D721Med (cell line): ENCODE measurements at places on chromosomes 6 and 20.
A peak's percentile ranks its signal among the peaks of the same experiment; 100 is the strongest.

DNA sequence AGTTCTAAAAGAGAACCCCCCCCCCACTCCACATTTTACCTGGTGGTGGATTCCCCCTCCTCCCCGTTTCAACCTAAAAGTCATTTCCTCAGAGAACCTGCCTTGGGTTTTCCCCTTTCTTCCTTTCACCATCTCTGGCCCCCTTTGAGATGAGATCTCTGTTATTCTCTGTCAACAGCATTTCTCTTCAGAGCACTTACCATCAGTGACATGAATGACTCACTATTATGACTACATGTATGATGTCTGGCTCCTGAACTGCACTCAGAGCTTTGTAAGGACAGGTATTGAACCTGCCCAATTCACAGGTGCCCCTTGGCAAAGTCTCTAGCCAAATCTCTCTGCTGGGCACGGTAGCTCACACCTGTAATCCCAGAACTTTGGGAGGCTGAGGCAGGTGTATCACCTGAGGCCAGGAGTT lies 61.4 kb upstream of the JARID2 start:
- no peak for DNase-seq

- DNase-seq: peak; percentile 60
These were observed 103.0 kb downstream of the EDN3 start for GRCh38 chr20:59403261-59403961.

GRCh38 chr20:61570646-61571195 lies 318.7 kb downstream of the CDH4 start:
- DNase-seq: no peak

DNA sequence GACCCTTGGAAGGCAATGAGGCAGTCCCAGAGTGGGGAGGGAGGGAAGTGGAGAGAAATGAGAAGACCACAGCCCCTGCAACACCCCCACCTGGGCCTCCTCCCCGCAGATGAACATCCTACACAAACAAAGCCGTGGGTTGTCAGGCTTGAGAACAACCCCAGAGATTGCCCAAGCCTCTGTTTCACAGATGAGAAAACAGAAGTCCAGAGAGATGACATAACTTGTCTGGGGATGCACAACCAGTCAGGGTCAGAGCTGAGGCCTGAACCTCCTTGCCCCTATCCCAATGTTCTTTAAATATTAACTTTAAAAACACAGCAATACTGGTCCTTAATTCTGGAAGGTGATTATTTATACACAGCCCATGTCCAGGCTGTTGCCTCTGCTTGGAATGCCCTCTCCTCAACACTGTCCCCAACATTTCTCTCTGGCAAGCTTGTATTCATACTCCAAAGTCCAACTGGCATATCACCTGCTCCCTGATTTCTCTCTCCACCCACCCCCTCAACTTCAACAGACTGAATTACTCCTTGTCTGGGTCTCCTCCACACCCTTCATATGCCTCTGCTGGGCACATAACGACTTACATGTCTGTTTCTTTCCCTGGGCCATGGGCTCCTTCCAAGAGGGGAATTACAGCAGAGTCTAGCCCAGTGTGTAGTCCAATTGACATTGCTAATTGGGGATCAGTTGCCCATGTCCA lies 135.5 kb upstream of the LRFN2 start:
- no peak for DNase-seq

DNA sequence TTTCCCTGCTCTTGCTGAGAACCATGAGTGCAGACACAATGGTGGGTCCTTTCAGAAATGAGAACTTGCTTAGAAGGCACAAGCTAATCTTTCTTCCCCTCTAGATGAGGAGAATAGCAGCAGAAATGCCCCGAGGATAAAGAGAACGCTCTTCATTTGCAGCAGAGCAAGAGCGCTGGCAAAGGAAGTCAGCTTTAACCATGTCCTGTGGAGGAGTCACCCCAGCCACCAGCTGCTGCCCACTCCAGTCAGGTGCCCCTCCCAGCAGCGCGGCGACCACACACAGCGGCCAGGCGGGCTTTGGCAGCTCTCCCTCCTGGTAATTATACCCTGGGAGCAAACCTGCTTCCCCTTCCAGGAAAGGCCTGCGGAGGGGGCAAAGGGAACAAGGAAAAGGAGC lies 42.4 kb upstream of the EMILIN3 start:
- no peak for DNase-seq

DNA sequence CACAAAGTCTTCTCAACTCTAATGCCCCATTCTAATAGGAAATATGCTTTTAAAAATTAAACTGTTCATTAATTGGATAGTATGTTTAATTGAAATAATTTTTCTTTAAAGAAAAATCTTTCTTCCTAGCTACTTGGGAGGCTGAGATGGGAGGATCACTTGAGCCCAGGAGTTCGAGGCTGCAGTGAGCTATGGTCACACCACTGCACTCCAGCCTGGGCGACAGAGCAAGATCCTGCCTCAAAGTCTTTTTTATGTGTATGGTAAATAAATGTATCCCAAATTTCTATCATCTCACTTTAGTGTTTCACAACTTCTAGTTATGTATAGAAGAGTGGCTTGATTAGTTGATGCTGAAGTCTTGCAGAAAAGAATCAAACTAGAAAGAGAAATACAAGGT lies 4.5 kb downstream of the DSE start:
- no peak for DNase-seq

- no peak for DNase-seq
These were observed 397 bp downstream of the PEDS1 start for GRCh38 chr20:50153153-50153499.

- DNase-seq: no peak
These were observed 4.5 kb upstream of the VSTM2L start for GRCh38 chr20:37898233-37899104.

DNA sequence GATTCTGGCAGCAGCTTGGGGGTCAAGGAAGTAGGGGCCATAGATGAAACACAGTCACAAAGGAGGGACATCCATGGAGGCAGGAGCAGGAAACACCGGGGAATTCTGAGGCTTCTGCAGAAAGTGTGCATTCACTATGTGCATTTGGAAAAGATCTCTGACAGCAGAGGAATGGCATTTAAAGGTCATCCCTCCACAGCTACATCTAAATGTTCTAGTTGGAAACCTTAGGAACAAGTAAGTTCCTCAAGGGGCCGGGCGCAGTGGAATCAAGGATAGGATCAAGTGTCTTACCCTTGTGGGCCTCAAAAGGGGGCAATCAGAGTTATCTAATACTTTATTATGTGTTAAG lies 8.8 kb downstream of the C6orf136 start:
- DNase-seq: no peak

GRCh38 chr6:17884498-17885478 lies 102.6 kb downstream of the KIF13A start:
- no peak for DNase-seq

DNA sequence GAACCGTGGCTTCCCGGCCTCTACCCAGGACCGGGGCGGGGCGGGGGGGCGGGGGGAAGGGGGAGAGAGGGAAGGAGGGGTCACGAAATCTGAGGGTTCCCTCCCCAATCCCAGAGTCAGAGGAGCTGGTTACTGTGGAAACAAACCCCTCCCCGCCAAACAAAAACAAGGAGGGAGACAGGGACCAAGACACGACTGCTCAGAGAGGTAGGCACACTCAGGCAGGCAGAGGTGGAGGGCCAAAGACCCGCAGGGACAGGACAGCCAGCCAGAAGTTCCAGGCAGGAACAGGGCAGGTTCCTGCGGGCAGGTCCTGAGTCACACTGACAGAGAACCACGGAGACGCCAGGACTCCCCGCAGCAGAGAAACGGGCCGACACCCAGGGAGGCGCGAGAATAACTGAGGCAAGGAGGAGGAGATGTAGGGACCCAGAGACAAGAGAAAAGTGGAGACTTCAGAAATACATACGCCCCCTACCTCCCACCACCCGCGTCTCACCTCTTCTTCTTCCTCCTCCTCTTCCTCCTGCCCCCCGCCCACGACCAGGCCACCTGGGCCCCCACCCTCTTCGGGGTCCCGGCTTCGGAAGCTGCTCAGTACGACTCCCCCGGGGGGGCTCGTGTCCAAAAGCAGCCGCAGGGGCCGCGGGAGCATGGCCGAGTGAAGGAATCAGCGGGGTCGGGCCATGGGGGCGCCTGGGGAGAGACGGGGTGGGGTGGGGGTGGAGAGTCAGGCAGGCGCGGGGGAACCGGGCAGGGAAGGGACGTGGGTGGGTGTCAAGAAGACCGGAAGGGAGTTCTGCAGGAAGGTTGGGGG lies 578 bp downstream of the RGL2 start:
- DNase-seq: no peak

- DNase-seq: no peak
These were observed 21.2 kb upstream of the BHLHE23 start for GRCh38 chr20:63027922-63028389.

GRCh38 chr20:32244150-32244823 lies 33.2 kb upstream of the KIF3B start:
- no peak for DNase-seq

DNA sequence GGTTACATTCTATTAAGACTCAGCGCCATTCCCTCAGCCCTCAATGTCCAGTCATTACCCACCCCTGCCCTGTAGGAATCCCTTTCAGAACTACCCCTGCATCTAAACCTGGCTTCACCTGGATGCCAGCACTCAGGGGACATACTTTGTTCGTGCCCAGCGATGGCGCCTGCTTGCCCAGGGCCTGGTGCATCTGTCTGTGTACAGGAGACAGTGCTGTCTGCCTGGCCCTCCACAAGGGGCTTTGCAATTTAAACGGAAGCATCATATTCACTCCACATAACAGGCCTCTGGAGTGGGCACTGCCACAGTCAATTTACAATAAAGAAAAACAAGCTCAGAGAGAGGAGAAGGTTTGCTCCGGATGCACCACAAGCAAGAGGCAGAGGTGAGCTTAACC lies 4.6 kb downstream of the RSPO4 start:
- no peak for DNase-seq

GRCh38 chr6:46990031-46990644 lies 52.0 kb downstream of the ADGRF1 start:
- DNase-seq: no peak

GRCh38 chr6:30121446-30122366 lies 8.8 kb upstream of the TRIM31 start:
- DNase-seq: no peak

DNA sequence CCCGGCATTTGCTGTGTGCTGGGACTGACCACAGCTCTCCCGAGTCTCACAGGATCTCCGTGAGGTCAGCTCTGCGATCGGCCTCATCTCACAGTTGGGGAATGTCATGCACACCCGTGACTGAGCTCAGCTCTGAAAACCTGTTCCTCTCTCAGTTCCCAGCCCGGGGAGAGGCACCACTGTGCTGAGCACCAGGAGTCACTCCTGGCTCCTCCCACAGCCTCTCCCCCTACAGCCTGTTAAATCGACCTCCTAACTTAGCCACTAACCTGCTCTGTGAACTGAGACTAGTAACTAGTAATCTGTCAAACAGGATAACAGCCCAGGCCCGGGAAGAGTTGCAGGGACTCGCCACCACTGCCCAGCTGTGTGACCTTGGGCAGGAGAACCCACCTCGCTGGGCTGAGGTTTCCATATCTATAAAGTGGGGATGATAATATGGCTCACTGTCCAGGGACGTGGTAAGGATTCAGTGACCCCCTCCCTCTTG lies 20.1 kb upstream of the NOL4L start:
- no peak for DNase-seq

- no peak for DNase-seq
These were observed 108.5 kb upstream of the RALGAPA2 start for GRCh38 chr20:20820785-20821483.

DNA sequence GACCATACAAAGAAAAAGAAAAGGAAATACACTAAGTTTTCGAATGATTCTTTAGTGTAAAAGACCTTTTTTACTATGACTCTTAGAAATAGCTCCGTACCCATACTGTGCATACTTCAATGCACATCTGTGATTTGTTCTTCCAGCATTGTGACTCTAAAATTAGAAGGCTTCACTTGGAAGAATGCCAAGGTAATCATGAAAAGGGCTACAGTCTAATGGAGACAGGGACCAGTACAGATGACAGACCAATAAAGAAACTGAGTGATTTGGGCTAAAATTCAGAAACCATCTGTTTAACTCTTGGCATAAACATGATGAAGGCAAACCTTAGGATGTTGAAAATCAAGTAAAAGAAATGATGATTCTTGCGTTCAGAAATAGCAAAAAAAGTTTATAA lies 46.3 kb downstream of the CYP39A1 start:
- no peak for DNase-seq

- DNase-seq: no peak
These were observed 500.6 kb downstream of the QKI start for GRCh38 chr6:163915131-163915530.

DNA sequence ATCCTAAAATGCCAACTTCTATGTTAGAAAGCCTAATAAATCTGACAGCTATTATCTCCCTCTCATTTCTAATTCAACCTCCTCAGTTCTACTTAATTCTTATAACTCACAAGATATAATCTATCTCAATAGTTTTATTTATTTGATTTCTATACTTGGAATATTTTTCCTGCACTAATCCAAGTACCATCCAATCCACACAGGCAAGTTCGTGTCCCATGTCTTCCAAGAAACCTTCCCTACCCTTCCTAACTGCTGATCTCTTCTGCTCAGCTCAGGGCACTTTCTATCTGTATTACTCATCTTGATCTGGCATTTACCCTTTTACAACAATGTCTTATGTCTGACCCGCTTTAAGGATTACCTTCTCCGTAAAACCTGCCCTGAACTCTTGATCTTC lies 18.2 kb downstream of the NCOA5 start:
- DNase-seq: no peak
